Right lung (tissue), 10 donors: ENCODE measurements at places on chromosomes 7 and 10. TPM values are rescaled to one million over a fixed set of nuclear protein-coding genes. Genes with fewer than 3 reads are reported as not detected.

The ADAM22 gene
- polyA plus RNA-seq: 14.4 TPM

The HTR5A gene
- polyA plus RNA-seq: not detected

The BEND7 gene
- polyA plus RNA-seq: 20.0 TPM

The GDF2 gene
- 0.28 TPM for polyA plus RNA-seq

The SPDYE2 gene
- 14.3 TPM for polyA plus RNA-seq

The CDK1 gene
- 98.7 TPM for polyA plus RNA-seq

The WIPF3 gene
- polyA plus RNA-seq: 0.90 TPM

The NAT16 gene
- polyA plus RNA-seq: not detected

The ENTPD7 gene
- polyA plus RNA-seq: 11.6 TPM

The CAV2 gene
- polyA plus RNA-seq: 110 TPM
